ENCODE measurements at places on chromosomes 4 and X.

DNA sequence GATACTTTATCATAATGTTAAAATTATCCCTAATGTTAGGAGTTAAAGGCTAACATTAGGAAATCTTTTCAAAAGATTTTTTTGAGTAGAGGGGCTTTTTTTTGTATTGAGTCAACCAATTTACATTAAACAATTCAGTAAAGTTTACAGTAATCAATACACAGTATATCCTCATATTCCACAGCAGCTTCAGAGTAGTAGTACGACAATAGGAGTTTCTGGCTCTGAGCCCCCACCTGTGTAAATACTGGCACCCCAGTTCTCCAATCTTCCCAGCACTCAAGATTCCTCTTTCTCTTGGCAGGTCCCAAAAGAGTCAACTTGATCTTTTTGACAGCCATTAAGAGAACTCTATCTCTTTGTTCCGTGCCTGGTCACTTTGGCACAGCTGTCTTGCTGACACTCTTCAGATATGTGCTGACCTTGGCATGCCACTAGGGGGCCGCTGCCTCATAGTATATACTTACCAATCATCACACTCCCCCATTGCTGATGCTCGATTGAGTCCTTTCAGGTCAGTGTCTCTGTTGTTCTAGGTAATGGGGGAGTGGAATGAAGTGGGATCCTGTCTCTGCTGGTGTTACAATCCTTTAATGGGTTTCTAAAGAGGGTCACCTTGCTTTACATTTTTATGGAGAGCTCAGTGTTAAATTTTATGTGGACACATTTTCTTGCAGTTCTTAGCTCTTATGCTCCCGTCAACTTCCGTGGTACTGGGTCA lies 19.5 kb upstream of the CCNI start:
- DNase-seq = peak; percentile 62

DNA sequence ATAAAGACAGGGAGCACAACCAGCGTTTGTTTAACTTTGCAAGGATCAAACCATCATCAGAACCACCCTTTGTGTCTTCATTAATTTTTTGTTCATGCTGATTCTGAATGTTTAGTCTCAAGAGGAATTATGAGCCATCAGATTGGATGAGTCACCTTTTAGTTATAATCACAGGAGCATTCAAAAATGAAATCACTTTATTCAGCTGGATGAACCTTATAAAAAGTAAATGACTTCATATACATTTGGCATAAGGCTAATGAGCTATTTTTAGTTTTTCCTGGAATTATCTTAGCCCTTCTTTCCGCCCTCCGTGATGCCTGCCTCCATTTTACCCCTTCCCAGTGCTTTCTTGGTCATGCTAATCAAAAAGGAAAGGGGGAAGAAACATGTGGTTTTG lies 103.6 kb downstream of the SORBS2 start:
- no peak for DNase-seq

DNA sequence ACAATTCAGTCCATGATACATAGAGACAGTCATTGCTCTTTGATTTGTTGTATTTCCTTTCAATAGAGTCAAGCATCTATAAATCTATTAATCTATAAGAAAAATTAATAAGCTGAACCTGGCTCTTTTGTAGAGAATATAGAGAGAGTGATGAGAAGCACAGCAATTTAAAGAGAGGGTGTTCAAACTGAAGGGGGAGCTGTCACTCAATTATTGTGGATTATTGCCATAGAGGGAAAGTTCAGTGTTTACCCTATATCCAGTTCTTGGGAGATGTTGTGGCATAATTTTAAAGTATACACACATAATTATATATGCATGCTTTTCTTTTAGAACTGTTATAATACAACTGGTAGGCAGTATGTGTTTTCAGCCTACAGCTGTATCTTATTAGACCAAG lies 1469.0 kb upstream of the PABPC4L start:
- no peak for DNase-seq

GRCh38 chr4:41540687-41541086 lies 2.7 kb downstream of the LIMCH1 start:
- no peak for DNase-seq

GRCh38 chrX:70033348-70034051 lies 16.2 kb downstream of the AWAT2 start:
- DNase-seq = no peak

- no peak for DNase-seq
Observed at GRCh38 chr4:8732092-8732491, 139.5 kb downstream of the CPZ start.

GRCh38 chrX:39492497-39493162 lies 605.1 kb downstream of the BCOR start:
- no peak for DNase-seq

- no peak for DNase-seq
Observed at GRCh38 chrX:24789047-24789446, 95.3 kb downstream of the POLA1 start.

- no peak for DNase-seq
Observed at GRCh38 chr4:106172861-106173260, 143.1 kb downstream of the TBCK start.

GRCh38 chr4:143403553-143403820 lies 66.8 kb downstream of the GAB1 start:
- no peak for DNase-seq

GRCh38 chrX:154488336-154489075 lies 1.9 kb downstream of the SLC10A3 start:
- no peak for DNase-seq

Measured in stimulated activated CD8-positive, alpha-beta memory T cell treated with anti-CD3 and anti-CD28 coated beads, Interleukin-4, amount 100 ng/mL, for 24 hours (primary cell).